ENCODE measurements at places on chromosomes 7 and 10.

- no peak for DNase-seq
Observed at GRCh38 chr10:8499312-8499711, 444.8 kb downstream of the GATA3 start.

- no peak for DNase-seq
Observed at GRCh38 chr7:111919164-111919563, 287.0 kb downstream of the DOCK4 start.

DNA sequence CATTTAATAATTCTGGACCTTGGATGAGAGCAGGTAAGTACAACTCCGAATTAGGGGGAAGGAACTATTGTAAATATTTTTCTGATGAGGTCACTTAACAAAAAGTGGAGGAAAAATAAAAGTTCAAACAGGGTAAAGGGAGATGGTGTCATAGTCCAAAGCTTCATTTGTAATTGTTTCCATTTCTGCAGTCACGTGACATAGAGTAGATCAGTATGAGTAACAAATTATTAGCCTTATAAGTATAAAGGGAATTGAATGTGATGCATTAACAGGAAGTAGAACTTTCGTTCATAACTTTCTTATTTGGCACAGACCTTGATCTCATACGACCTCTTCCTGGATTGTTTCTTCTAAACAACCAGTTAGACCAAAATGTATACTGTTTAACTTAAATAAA is 347.2 kb upstream of the TPK1 start:
- no peak for DNase-seq

- no peak for DNase-seq
Observed at GRCh38 chr7:22255834-22256233, 101.1 kb downstream of the RAPGEF5 start.

- DNase-seq: no peak
Observed at GRCh38 chr7:93390660-93391059, 158.5 kb downstream of the VPS50 start.

GRCh38 chr10:102702742-102703141 is 11.5 kb downstream of the ARL3 start:
- no peak for DNase-seq

GRCh38 chr7:128697302-128697905 is 25.3 kb downstream of the GARIN1A start:
- DNase-seq: peak; percentile 4

GRCh38 chr7:50729962-50730361 is 52.7 kb downstream of the GRB10 start:
- DNase-seq: no peak

- DNase-seq: no peak
Observed at GRCh38 chr7:958221-959200, 4.0 kb upstream of the ADAP1 start.

GRCh38 chr10:34187201-34187600 is 627.9 kb downstream of the PARD3 start:
- no peak for DNase-seq

DNA sequence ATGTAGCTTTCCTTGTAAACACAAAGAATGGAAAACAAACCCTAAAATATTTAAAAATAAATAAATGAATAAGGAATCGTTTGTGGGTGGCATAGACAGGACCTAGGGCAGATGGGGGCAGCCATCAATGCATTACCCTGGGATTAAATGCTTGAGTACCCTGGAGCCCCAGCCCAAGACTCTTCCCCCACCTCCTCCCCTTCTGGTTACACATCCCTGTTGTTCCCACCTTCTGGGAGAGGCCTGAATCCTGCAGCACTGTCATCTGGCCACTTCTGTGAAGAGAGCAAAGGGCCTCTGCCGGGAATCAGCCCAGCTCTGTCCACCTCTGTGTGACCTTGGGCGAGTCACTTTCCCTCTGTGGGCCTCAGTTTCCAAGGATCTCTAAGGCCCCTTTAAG is 61.6 kb upstream of the COL13A1 start:
- DNase-seq: no peak

GRCh38 chr10:32731527-32731926 is 226.5 kb downstream of the ITGB1 start:
- no peak for DNase-seq

GRCh38 chr7:23713285-23714149 is 3.5 kb downstream of the STK31 start:
- no peak for DNase-seq

- DNase-seq: no peak
Observed at GRCh38 chr10:103241262-103242011, 4.2 kb upstream of the RPEL1 start.

DNA sequence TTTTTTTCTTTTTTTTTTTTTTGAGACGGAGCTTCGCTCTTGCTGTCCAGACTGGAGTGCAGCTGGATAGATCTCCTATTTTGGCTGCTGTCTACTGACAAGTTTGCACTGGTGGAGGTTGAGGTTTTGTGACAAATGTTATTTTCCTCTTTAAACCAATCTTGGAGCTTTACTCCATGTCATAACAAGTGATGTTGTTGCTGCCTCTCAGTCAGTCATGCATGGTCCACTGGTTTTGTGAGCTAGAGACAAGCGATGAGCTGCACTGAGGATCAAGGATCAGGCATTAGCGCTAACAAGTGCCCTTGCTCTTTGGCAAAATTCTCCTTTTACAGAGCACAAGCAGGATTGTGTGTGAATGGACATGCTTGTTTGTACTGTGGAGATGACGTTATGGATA is 805 bp upstream of the WDFY4 start:
- DNase-seq: no peak

GRCh38 chr7:151047976-151048815 is at the start of gene ASIC3:
ASIC3 (plus strand) TSS chr7:151048531; CDS start chr7:151048886, 355 bp downstream.
- DNase-seq: no peak

- no peak for DNase-seq
Observed at GRCh38 chr7:135617781-135618180, 44.5 kb upstream of the STMP1 start.

GRCh38 chr10:123478116-123478515 is 188.0 kb upstream of the GPR26 start:
- DNase-seq: no peak

- no peak for DNase-seq
Observed at GRCh38 chr7:22442187-22442881, 57.7 kb downstream of the STEAP1B start.

- DNase-seq: no peak
Observed at GRCh38 chr10:7786430-7786829, 1.4 kb downstream of the KIN start.

DNA sequence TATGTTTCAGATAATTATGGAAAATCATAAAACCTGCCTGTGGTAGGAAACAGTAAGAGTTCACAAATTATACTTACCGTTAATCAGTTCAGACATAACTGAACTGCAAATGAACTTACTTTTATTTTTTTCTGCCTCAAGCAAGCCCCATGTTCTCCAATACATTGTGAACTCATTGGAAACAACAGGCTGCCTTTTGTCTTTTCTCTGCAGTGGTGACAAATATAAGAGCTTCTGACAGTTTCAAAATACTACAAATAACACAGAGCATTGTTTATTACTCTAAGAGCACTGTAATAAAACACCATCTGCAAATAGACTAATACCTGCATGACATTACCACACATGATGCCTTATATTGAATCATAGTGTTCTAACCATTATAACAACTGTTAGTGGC is 94.0 kb upstream of the CDCA7L start:
- DNase-seq: no peak

- DNase-seq: no peak
Observed at GRCh38 chr10:130194194-130194990, 58.2 kb downstream of the GLRX3 start.

DNA sequence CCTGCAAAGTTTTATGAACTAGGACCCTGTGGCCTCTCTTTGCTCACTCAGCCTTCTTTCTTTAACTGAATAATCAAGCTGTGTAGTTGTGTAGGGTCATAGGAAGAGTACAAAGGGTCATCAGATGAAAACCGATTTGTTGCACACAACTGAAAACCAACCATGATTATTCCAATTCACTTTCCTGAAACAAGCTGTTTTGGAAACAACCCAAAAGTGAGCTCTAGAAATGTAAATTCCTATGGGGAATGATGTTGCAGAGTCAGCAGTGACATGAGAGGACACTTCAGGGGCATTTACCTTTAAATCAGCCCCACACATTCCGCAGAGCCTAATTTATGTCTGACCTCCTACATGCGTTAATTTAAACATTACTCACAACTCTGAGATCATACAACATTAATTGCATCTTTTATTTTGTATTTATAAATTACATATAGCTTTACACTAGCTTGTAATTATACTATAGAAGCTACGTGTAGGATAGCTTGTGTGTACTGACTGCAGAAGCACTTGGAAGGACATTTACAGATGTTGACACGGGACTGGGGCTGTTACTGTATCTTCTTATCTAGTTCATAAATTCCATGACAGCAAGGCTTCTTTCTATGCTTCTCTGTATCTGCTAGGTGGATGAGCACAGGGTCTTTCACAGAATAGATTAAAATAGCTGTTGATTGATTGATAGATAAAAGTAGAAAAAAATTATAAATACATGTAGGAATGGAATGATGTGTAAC is 139.9 kb upstream of the AKR1E2 start:
- no peak for DNase-seq

DNA sequence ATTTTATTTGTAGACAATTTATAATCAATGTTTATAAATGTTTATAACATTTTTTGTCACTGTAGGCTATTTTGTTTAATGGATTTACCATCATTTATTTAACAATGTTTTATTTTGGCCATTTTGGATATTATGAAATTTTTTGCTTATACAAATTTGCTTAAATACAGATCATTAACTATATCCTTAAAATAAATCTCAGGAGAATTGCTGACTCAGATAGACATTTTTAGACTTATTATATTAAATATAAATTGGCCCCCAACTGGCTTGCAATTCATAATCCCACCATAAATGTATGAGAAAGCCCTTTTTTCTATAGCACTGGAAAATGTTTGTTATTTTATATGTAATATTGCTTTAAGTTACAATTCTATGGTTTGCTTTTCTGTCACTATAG is 3.8 kb upstream of the CLRN3 start:
- DNase-seq: no peak

DNA sequence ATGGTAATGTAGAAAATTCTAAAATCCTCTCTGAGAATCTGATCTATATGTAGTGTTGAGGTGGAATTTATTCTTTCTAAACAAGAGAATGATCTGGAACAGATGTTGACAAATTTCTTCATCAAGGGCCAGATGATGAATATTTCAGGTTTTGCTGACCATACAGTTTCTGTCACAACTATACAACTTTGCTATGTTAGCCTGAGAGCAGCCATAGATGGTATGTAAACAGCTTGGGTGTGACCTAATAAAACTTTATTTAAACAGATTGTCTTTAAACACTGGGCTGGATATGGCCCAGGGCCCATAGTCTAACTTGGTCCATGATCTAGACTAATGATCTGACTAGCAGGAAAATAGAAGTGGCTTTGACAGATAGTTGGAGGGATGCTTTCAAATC is 213.6 kb upstream of the CELF2 start:
- no peak for DNase-seq

GRCh38 chr7:2687338-2687869 is 598 bp upstream of the AMZ1 start:
- no peak for DNase-seq

DNA sequence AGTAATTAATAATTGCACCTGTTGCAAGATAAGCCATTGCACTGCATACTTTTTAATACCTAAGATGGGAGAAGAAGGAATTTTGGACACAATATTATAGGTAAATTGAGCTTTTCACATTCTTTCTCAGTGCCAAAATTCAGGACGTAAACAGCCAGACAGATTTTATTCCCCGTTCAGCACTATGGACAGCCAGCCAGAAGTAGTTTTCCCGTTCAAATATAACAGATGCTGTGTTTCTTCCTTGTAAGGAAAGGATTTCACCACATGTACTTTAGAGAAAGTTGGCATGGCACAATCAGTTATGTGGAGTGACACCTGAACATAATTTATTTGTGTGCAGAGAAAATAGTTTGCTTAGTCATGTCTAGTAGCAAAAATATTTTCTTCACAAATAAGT is 34.8 kb downstream of the SEMA3E start:
- no peak for DNase-seq

DNA sequence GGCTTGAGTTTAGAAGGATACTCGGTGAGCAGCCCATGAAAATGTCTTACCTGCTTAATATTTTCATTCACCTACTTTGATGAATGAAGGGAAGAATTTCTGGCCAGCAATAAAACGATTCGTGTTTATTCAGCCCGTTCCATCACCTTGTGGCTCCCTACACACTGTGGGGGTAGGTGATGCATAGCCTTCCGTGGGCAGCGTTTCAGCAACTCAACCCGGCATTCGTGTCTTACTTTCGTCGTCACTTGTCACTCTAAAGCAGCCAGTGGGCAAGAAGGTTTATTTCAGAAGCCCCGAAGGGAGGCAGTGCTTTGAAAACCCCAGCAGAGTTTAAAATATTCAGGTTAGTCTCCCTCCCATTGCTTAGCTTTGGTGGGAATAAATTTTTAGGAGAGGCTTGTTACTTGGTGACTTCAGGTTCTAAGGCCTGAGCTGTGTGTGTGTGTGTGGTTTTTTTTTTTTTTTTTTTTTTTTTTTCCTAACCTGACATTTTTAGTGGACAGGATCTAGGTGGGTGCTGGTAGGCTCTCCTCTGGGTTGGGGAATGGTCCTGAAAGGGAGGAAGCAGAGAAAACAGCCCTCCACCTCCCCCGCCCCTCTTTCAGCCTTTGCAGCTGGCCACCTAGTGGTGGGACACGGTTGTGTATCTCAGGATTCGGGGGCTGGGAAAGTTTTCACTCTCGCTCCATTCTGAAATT is 1.8 kb downstream of the GRK5 start:
- DNase-seq: peak; percentile 51

- DNase-seq: no peak
Observed at GRCh38 chr7:151416112-151416940, 6.5 kb upstream of the WDR86 start.

DNA sequence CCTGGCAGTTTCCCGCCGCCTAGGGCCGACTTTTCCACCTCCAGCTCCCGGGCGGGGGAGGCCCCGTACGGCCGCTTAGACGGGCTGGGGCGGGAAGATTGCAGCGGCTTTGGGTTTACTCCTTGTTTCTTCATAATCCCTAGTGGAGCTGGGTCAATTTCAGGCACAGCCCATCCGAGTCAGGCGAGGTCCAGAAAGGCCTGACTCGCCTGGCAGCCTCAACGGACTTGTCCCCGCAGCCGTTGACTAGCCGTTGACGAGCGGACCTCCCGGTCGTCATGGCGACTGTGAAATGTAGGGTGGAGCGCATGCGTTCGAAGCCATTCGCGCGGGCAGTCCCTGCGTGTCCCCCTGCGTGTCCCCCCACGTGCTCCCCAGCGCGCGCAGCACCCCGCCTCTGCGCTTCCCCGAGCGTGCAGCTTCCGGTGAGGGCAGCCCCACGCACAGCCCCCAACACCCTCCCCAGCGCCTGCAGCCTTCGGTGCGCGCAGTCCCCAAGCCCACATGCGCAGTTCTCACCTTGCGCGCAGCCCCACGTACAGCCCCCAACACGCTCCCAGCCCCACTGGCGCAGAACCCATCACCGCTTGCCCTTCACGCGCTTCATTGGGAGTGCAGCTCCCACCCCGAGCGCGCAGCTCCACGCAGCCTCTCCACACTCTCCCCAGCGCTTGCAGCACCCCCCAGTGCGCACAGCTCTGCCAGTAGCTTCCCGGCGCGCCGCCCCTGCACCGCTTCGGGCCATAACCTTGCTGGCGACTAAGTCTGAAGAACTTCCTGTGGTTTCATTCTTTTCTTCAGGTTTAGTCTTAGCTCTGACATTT is 67.8 kb downstream of the TBX20 start:
- no peak for DNase-seq

- DNase-seq: no peak
Observed at GRCh38 chr10:12048547-12048946, 5.9 kb upstream of the UPF2 start.

- DNase-seq: no peak
Observed at GRCh38 chr10:61904733-61905725, 3.5 kb downstream of the ARID5B start.

Measured in T follicular helper cell (primary cell).